ENCODE measurements at places on chromosomes 4 and X. TPM values are rescaled to one million over a fixed set of nuclear protein-coding genes. Genes with fewer than 3 reads are reported as not detected.
A peak's percentile ranks its signal among the peaks of the same experiment; 100 is the strongest.

Gene TMEM131L
- 85.2 TPM for total RNA-seq

- no peak for DNase-seq
Measured at GRCh38 chr4:141220271-141220670, 424 bp upstream of the ZNF330 start.

DNA sequence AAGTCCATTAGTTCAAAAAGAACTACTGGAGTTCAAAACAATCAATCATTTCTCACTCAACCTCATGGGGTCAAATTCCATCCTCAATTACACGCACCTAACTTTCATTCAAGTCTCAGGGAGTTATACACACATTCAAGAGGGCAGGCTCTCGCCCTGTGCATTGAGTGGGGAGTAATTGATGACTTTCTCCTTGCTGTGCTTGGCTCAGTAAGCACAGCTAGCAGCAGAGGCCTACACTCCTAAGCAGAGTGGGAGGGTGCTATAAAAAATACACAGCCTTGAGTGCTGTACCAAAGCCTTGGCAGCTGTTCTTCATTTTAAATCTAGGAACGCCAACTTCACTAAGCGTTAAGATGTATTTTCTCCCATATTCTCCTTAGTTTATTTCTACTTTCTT is 958.3 kb upstream of the ADGRL3 start:
- no peak for DNase-seq

- DNase-seq: no peak
Measured at GRCh38 chrX:7109049-7109531, 38.4 kb upstream of the STS start.

Gene SORBS2
- total RNA-seq: 0.90 TPM

GRCh38 chr4:6268650-6269615 is 717 bp upstream of the WFS1 start:
- no peak for DNase-seq

Gene TBX22
- total RNA-seq: not detected

DNA sequence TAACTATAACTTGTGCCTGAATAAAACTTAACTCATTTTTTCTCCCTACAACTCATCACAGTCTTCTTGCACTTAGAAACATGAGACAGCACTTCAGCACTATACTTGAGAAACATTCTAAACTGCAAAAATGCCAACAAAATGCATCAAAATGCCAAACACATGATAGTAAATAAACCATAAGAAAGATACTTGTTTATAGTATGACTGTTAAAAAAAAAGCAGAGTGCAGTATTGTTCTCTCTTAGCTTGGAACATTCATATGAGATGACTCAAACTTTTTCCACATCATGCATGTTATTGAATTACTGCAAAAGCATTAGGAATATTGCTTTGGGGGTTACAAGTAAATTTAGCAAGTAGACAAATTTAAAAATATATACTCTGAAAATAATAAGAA is 135.7 kb upstream of the ANXA10 start:
- no peak for DNase-seq

Gene SCML2
- total RNA-seq: 1.9 TPM

DNA sequence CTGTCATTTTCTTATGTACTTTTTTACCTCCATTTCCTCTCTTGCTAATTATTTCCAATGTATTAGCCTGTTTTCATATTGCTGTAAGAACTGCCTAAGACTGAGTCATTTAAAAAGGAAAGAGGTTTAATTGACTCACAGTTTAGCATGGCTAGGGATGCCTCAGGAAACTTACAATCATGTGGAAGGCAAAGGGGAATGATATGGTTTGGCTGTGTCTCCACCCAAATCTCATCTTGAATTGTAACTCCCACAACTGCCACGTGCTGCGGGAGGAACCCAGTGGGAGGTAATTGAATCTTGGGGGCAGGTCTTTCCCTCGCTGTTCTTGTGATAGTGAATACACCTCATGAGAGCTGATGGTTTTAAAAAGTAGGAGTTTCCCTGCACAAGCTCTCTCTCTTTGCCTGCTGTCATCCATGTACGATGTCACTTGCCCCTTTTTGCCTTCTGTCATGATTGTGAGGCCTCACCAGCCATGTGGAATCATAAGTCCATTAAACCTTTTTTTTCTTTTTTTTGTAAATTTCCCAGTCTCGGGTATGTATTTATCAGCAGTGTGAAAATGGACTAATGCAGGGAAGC is 870.0 kb upstream of the INTU start:
- no peak for DNase-seq

DNA sequence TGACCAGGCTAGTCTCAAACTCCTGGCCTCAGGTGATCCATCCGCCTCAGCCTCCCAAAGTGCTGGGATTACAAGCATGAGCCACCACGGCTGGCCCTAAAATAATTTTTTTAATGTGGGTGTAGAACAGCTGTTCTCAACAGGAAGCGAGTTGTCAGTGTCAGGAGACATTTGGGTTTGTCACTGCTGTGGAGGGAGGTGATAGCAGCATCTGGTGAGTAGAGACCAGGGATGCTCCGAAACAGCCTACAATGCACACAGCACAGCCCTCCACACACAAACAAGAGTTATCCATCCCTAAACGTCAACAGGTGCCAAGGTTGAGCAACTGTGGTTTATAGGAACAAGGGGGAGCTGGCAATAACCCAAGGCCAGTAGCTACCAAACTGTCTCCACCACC is 243.4 kb upstream of the STS start:
- no peak for DNase-seq

Gene NLGN3
- total RNA-seq: 0.33 TPM

GRCh38 chr4:109820563-109820962 is 5.0 kb downstream of the GAR1 start:
- DNase-seq: no peak

Gene HMX1
- total RNA-seq: not detected

DNA sequence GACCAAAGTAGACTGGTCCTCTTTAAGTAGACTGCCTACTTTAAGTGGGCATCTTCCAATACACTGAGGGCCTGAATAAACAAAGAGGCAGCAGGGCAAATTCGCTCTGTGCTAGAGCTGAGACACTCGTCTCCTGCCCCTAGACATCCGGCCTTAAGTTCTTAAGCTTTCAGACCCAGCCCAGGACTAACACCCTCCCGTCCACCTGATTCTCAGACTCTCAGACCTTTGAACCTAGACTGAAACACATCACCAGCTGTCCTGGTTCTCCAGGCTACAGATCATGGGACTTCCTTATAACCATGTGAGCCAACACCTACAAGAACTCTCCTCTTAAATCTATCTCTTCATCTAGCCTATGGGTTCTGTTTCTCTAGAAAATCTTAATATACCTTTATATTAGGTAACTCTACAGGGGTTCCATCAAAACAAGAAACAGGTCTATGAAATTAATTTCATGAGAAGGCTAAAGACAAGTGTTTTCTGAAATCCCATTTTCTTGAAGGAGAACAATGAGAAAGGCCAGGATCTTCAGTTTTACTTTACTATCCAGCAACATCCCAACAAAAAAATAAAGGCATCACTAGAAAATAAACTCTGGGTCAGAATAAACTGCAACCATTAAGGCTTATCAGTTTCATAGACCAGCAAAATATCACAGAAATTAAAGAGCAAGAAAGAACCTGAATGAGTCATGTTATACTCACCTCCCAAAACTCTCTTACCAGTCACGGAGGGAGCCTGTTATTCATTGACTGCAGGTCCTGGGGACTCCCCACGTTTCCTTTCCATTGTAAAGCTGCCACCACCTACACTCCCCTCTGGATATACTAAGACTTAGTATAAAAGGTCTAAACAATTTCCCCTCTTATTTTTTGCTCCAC is 14.8 kb downstream of the ADGRA3 start:
- DNase-seq: peak; percentile 28

- peak; percentile 11 for DNase-seq
Measured at GRCh38 chrX:155819966-155820491, 61.1 kb upstream of the VAMP7 start.

- no peak for DNase-seq
Measured at GRCh38 chr4:138734746-138735145, 280.8 kb upstream of the NOCT start.

- DNase-seq: no peak
Measured at GRCh38 chr4:154039435-154040343, 250.8 kb upstream of the SFRP2 start.

GRCh38 chr4:110483516-110483915 is 7.6 kb downstream of the ENPEP start:
- no peak for DNase-seq

- no peak for DNase-seq
Measured at GRCh38 chrX:10620121-10620699, at the start of gene MID1. MID1 (minus strand) TSS chrX:10620585; CDS start chrX:10567547, 53,038 bp downstream.

DNA sequence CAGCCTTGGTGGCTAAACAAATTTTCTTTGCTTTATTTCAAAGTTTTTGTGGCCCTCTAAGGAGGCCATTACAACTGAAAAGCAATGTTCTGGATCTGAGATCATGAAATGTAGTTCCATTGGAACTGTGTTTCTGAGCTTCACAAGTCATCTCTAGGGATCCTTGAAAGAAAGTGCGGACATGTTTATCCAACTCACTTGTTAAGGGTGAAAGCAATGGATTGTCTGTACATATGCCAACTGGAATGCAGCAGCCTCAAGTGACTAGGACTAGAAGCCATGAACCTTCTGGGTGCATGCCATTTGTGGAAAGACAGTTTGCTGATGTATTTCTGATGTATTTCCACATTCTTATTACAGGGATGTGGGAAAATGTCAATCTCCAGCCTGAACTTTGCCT is 36.7 kb upstream of the KLHL13 start:
- DNase-seq: no peak

DNA sequence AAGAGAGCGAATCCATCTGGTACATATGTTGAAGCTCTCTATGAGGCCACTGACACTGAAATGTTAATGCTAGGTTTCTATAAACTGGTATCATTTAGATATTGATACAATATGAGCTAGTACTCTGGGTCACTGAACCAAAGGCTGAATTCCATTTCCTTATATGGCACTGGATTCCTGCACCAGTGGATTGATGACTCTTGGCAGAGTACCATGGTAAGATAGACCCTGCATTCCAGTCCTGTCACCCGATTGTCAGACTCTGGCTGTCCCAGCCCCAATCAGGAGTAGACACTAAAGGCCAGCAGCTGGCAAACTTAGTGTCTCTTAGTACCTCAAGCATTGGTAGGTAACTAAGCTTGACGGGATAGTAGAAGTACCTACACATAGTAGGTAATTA is 44.0 kb upstream of the EOLA2 start:
- no peak for DNase-seq

DNA sequence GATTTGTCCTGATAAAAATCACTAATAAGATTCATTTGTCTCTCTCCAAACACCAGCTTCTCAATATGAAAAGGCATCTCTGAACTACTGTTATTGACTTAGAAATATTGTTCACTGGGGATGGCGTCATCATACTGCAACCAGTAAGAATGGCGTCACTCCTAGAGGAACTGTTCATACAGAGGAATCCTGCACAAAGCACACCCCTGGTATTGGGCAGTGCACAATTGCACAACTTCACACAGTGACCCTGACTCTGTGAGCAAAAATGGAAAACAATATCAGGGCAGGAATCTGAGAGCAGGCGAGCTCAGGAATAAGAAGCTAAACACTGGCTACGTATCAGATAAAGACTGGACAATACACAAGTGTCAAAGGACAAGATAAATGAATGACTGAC is 66.7 kb upstream of the PNPLA4 start:
- DNase-seq: no peak

DNA sequence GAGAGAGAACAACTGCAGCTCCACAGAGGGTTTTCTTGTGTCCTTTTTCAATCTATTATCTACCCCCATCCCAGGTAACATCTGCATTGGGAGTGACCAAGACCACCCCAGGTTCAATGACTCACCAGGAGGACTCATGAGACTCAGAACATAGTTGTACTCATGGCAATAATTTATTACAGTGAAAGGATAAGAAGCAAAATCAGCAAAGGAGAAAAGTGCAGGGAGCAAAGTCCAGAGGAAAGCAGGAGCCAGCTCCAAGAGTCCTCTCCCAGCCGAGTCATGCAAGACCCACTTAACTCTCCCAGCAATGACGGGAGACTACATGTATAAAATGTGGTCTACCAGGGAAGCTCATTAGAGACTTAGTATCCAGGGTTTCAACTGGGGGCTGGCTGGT is 129.5 kb upstream of the RBPJ start:
- no peak for DNase-seq

Gene DCLK2
- total RNA-seq: not detected

DNA sequence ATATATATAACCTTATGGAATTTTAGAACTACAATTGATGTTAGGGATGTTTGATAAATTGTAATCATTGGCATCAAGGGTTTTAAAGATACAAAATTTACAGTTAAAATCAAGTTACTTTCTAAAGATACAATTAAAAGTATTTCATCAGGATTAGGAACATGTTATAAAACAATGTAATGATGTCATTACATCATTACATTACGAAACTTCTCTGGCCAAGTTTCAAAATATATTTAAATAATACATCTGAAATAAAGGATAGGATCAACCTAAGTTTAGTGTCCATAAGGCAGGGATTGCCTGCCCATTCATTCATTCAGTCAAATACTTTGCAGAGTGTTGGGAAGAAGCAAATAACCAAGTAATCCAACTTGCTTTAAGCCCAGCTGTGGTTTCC is 75.1 kb downstream of the TENM3 start:
- DNase-seq: no peak

DNA sequence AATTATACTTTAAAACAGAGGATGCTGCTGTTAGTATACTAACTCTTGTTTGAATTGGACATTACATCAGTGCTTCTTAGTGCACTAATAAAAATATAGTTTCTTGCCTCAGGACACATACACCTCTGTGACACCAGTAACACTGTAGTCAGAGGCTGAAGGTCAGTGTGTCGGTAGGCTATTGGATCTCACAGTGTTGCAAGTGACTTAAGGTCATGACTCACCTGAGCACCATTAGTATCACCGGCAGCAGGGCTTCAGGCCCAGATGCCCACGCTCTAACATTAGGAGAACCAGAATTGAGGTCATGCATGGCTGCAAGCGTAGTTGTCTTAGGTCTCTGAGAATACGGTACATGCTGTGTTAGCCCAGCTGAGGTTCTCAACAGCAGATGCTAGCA is 15.2 kb downstream of the ETDC start:
- DNase-seq: no peak

All from GM12878 (cell line).